ENCODE measurements at places on chromosomes 4 and X.

GRCh38 chrX:65926095-65927019, 113.5 kb downstream of the VSIG4 start:
- no peak for DNase-seq

GRCh38 chr4:171817026-171817425, 3.8 kb downstream of the GALNTL6 start:
- no peak for DNase-seq

DNA sequence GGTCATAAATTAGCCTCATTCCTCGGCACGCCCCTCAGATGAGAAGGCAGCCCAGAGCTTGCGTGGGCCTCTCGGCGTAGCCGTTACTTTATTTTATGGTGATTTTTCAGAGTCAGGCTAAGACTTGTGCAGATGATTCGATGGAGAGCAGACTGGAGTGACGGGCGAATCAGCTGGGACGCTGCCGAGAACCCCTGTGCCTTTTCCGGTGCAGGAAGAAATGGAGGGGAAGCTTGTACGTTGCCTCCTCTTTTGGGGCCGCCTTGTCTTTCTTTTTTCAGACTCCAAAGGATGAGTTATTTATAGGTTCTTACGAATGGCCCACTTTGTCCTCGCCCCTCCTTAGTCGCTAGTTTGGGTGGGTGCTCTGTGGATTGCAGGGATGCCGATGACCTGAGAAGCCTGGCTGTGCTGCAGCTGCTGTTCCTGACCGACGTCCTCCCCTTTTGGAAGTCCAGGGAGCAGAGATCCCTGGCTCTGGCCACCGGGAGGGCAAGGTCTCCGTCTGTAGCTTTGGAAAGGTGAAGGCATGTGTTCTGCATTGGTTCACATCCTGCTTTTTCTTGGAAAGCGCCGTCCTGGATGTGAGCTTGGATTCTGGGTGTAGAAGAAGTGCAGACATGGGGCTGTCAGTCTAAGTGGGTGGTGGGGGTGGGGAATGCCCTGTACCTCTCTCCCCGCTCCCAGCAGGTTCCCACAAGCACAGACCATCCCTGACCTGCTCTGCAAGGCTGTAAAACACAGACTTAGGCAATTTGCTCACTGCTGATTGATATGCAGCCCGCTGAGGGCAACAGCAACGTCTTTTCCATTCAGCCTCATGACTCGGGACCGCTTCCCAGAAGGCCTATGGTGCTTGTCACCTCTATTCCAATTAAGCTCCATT, 9.3 kb downstream of the SORCS2 start:
- DNase-seq: no peak

GRCh38 chr4:181737744-181738143, 505.5 kb upstream of the TENM3 start:
- no peak for DNase-seq

GRCh38 chr4:86152454-86152853, 207.4 kb downstream of the MAPK10 start:
- DNase-seq: no peak

GRCh38 chr4:91914176-91914804, 389.5 kb upstream of the GRID2 start:
- DNase-seq: no peak

- DNase-seq: no peak
Measured at GRCh38 chr4:25779021-25779420, 83.8 kb downstream of the SEL1L3 start.

GRCh38 chr4:86587381-86588140, 6.6 kb upstream of the PTPN13 start:
- no peak for DNase-seq

DNA sequence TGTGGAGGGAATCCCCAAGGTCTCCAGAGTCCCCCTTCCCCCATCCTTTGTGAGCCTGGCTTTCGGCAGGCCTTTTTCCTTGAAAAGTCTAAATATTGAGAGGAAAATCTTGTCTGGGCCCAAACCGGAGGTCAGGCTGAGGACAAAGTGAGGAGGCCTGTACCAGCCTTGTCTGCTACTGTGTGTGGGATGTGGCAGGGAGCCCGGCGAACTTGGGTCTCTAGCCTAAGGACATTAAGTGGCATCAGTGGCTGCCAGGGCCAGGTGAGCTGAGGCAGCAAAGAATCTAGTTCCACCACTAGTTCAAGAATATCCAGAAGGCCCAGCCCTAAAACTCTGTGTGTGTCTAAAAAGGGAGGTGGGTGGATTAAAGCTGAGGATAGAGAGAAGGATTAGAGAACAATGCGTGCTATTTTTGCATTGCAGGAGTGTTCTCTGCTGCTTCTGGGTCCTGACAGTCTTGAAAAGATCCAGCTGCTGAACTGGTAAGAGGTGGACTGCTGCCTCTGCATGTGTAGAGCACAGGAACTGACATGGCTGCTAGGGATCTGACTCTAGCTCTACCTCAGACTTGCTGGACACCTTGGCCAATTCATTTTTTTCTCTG, 1.2 kb upstream of the AMER1 start:
- no peak for DNase-seq

DNA sequence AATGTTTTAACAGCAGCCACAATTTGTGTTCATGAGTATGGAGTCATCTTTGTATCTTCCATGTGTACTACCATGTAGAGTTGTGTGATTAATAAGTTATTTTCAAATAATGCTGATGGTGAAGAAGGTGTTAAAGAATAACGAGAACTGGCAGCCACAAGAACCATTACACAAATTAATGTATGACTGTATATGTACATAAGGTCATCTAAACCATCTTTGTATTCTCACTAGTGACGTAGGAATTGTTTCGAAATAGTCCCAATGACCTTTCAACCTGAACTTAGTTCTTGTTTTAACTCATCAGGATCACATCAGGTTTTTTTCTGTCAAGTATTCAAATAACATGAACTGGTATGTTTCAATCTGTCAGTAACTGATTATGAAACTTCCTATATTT, 48.3 kb upstream of the NOCT start:
- DNase-seq: no peak

GRCh38 chr4:2762048-2762447, 5.9 kb upstream of the TNIP2 start:
- no peak for DNase-seq
